Activated CD4-positive, alpha-beta T cell treated with anti-CD3 and anti-CD28 coated beads for 4 hours (primary cell): ENCODE measurements at places on chromosomes 7 and 10.

GRCh38 chr7:72781631-72782030 lies 46.4 kb downstream of the TYW1B start:
- DNase-seq: no peak

- DNase-seq: no peak
Observed at GRCh38 chr10:27664461-27664860, 81.2 kb downstream of the MKX start.

DNA sequence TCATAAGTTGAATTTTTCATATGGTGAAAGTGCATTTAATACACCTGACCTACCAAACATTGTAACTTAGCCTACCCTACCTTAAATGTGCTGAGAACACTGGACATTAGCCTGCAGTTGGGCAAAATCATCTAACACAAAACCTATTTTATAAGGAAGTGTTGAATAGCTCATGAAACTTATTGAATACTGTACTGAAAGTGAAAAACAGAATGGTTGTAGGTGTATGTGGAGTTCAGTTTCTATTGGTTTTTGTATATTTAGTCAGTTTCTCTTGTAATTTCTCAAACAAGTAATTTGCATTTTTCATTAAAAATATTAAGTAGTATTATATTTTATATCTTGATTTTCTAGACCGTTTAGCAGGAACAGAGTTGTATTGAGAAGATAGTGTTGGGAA lies 15.3 kb downstream of the CCDC7 start:
- DNase-seq: no peak

GRCh38 chr10:119216127-119216526 lies 8.8 kb downstream of the GRK5 start:
- no peak for DNase-seq

DNA sequence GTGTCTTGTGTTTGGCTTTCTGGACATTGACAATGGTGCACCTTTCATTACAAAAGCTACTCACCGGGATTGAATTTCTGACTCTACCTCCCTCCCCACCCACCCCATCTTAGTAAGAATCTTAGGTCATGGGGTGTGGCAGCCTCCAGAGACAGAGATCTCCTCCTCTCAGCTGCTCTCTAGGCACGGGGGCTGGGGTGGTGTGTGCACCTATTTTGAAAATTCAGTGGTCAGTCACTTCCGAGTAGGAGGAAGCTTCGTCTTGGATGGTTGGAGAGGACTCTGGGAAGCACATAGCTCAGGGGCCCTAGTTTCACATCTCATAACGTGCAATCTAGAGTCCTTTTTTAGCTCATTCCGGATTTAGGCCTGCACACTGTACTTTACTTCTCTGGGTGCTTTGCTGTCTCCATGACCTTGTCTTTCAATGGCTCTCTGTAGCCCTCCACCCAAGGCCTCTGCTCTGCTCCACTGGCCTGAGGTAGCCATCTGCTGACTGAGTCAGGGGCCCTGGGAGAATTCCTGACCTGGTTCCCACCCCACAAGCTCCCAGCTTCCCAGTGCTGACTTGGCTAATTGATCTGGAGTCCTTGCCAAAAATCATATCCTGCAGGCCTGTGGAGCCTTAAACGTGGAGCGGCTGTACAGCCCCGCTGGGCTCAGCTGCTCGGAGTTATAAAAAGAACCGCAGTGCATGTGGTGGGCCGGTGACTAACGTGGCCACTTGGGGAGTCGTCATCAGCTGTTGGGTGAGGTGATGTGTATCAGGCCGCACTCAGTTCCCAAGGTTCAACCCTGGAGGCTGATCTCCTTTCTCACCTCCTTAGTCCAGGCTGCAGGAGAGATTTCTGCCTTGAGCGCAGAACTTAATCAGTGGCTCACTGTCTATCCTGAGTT lies 19.3 kb upstream of the ADAMTS14 start:
- no peak for DNase-seq

- DNase-seq: no peak
Observed at GRCh38 chr7:23105086-23105643, 420 bp upstream of the KLHL7 start.

GRCh38 chr7:79455173-79455790 lies 1.8 kb upstream of the MAGI2 start:
- DNase-seq: no peak

DNA sequence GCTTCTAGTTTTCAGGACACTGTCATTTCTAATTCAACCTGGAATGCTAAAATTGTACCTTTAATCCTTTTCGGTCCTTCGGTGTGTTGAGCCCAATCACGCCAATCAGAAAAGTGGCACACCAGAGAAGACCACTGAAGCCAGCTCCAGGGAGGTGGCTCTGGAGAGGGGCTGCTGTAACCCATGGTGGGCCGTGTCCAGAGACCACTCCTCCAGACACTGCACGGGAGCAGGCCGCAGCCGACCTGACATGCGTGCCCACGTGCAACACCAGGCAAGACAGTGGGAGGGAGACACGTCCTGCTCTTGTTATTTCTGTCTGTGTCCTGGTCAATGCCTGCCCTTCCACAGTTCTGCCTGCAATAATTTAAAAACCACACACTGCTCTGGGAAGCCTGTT lies 246.1 kb downstream of the ZMYND11 start:
- DNase-seq: no peak

DNA sequence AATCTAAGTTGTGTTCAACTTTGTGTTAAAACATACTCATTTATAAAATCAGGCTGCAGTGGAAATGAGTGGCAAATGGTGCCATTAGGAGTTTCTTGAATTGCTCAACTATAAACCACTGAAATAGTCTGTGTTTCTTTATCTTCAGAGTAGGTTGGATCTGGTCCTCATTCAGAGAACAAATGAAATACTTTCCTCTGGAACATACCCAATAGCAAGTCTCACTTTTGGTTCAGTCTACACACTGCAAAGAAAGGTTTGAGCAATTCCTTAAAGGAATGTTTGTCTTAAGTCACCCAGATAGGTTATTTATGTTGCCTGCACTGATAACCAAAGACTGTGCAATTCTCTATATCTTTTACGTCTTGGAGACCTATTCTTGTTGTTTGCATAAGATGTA lies 62.5 kb downstream of the ABCB4 start:
- no peak for DNase-seq

DNA sequence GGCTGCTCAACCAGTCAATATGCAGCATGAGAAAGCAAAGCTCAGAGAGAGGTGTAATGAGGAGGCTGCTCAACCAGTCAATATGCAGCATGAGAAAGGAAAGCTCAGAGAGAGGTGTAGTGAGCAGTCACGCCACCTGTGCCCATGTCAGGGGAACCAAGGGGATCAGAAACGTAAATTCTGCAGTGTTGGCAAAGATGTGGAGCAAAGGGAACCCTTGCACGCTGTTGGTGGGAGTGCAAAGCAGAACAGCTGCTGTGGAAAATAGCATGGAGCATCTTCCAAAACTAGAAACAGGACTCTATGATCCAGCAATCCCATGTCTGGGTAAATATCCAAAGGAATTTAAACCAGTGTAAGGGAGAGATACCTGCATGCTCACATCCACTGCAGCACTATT lies 194.9 kb downstream of the DIP2C start:
- no peak for DNase-seq

GRCh38 chr7:142896151-142896550 lies 10.6 kb upstream of the TRPV6 start:
- no peak for DNase-seq

DNA sequence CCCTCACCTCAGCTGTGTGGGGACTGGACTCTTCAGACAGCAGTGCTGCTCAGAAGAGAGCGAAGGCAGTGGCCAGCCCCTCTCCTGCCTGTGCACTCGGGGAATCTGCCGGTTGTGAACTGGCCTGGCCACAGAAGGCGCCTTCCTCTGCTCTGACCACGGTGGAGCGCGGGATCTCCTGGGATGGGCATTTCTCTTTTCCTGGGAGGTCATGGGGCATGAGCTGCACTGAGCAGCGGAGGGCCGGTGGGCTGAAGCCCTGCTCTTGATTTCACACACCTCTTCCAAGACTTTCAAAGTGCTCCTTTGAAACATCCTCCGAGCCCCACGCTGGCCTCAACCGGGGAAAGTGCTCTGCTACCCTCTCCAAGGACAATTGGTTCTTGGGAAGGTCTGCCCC lies 125.6 kb upstream of the FAM20C start:
- no peak for DNase-seq

- DNase-seq: no peak
Observed at GRCh38 chr10:51718804-51719291, 19.5 kb upstream of the CSTF2T start.

GRCh38 chr7:136528329-136528728 lies 340.1 kb upstream of the CHRM2 start:
- no peak for DNase-seq

DNA sequence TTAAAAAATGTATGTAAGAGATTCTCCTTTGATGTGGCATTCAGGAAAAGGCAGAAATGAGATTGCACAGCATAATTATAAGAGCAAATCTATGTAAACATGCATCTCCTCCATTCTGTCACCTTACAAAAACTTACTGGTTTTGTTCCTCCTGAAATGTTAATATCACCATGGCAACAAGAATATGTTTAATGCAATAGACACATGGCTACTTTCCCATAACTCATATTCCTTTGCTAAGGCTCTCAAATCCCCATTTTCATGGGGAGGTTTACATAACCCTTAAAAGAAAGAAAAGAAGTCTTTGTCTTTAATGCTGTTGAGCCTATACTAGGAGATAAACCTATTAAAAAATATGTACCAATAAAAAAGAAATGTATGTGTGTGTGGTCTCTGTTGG lies 136.2 kb downstream of the ANK3 start:
- no peak for DNase-seq

GRCh38 chr7:144513334-144513733 lies 109.8 kb upstream of the NOBOX start:
- DNase-seq: no peak
